BJ (cell line): ENCODE measurements at places on chromosomes 7 and 10.

DNA sequence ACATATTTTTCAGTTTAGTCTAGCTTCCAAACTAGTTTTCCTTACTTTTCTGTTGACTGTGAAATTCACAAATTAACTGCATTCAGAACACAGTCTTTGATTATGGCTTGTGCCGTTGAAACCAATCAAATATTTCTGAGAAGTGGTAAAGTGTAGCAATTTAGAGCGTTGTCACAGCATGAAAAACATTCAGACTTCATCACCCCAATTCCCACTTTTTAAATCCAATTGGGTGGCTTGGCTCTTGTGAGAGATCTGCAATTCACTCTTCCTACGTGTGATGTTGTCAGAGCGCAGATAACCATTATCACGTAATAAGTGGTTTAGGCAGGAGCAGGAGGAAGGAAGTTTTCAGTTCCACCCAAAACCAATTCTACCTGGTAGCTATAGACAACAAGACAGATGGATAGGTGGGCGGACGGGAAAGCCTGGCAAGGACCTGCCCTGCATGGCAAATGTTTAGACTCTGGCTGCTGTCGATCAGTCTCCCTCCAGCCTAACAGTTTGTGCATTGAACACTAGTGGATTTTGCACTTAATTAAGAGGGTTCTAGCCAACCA lies 8.9 kb downstream of the COBL start:
- no peak for DNase-seq

GRCh38 chr10:47207894-47208469 lies 92.0 kb upstream of the GDF10 start:
- no peak for DNase-seq

DNA sequence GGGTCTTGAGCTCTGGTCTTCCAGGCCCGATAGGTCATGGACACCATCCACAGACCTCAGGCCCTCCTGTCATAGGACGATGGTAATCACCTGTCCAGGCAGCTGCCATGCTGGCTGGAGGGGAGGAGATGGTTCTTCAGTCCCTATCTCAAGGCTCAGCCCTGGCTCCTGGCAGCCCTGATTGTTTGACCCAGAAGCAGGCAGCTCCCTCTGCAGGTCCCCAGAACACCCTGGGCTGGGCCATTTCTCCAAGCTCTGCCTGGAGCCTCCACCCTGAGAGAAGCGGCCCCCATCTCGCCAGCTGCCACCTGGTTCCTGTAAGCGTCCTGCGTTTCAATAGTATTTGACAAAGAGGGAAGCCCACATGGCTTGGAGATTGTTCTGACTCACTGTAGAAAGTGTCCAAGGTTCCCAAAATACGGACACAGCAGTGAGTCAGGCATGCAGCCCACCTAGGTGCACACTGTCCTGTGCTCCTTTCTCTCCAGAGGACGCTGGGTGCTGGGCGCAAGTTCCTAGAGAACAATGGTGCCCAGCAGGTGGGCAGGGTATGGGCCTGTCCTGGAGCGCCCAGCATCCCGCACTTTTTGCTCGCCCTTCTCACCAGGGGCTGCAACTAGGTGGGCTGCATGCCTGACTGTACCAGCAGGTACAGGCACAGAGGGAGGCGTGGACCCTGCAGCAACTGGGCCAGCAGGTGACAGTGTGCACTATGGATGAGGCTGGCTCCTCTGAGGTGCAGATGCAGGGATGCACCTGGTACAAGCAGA lies 72.4 kb upstream of the EBF3 start:
- no peak for DNase-seq

DNA sequence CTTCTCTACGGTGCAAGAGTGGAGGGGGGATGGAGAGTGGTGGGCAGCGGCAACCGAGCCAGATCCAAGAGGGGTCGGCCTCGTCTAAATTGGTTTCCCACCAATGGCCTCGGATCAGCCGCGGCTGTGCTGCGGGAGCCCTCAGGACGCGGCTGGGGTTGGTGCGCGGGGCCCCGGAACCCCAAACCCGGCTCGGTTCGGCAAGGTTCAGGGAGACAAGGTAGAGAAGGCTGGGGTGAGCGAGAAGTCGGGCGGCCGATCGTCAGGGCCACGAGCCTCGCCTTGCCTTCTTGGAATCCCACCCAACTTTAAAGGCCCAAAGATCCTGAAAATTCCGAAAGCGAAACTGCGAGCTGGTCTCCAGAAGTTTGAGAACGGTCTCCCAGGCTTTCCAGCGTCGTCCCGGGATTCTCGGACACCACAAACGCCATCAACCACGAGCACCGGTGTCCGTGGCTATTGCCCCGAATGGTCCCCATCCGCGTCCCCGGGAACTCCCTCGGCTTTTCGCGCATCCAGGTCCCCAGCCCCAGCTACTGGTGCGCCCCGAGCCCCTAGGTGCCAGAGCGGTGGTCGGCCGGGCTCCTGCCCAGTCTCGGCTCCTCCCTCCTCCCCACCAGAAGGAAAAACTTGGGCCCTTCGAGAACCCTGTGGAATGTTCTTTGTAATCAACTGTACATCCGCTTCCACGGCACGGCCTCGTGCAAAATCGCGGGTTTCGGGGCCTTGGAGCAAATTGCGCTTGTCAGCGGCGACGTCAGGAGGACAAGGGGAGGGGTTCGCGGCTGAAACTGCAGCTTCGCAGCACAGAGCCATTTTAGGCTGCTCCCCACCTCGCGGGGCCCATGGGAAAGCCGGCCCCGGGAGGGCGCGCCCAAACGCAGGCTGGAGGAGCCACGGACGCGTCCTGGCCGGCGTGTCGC lies 3.2 kb downstream of the SFMBT2 start:
- DNase-seq: no peak

- no peak for DNase-seq
Measured at GRCh38 chr10:70917635-70918034, 29.3 kb upstream of the PCBD1 start.

GRCh38 chr10:28492116-28492920 lies 40.6 kb upstream of the WAC start:
- no peak for DNase-seq

DNA sequence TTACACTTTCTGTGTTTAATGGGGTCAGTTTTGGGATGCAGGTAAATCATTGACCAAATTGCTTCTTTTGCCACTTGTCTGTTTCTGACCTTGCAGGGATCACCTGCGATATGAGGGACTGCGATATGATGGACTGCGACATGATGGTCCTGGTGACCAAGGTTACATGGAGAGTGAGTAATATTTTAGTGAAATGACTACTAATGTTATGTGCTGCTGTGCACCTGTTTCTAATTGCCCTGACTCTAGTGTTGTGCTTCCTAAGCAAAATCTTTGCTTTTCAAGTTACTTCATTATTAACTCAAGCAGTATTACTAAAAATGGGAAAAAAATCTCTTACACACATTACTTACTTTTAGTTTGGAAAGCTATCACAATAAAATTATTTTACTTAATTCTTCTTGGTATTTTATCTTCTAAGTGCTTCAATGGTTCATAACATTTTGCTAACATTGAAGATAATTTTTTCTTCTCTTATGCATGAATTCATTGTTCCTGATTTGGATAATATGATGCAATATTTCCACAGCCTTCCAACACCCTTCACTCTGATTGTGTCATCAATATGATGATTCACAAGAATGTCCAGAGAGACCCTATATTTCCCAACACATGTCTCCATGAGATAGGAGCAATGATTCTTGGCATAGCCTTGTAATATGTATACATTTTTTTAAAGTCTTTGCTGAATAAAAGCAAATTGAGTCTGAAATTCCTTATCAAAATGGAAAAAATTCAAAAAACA lies 306.2 kb upstream of the AKR1E2 start:
- no peak for DNase-seq
